ENCODE measurements at places on chromosomes 13 and 19.
A peak's percentile ranks its signal among the peaks of the same experiment; 100 is the strongest.

DNA sequence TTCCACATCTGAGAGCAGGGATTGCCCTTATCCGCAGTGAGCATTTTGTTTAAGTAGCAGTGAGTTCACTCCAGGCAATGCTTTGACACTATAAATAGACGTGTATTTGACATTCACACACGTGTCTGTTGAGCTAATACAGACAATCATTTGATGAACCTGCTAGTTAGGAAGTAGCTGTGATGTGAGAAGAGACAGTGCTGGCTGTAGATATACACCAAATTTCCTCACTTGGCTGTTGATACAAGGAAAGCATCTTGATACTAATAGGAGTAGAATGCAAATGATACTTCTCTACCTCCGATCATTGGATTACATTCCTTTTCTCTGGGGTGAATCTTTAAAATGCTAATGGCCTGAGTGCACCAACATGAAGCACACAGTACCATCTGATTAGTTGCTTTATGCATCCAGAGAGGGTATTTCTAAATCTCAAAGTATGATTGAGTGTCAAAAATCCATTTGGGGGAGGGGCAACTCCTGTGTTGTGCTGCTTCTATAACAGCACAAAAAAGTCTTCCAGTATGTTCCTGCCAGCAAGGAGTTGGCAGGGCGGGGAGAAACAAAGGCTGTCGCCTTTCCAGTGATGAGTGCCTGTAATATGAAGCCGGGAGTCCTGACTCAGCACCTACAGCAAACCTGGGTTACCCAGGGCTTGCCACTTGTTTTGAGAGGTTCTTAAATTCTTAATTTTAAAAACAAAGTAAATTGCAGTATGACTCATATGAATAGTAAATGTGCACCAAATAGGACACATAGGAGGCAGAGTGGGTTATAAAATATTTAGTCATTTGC lies 7.0 kb downstream of the CUL4A start:
- peak; percentile 10 for DNase-seq

GRCh38 chr13:95643571-95643935 lies 953 bp downstream of the DZIP1 start:
- no peak for DNase-seq

- no peak for DNase-seq
Measured at GRCh38 chr13:99419591-99420243, 81.6 kb upstream of the TM9SF2 start.

DNA sequence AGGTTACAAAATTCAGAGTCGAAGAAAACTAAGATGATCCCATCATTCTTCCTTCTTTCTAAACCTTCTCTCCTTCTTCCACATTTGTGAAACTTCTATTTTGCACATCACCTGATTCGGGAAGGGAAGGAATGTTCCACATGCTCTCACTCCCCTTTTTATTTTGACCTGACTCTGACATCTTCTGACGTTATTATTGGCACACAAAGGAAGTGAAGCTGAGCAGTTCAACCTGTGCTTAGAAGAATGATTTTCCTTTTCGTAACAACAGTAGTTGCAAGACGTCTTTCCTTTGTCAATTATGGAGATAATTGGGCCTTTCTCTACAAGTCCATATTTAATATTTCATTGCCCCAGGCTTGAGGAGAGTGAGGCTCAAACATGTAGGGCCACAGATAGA lies 18.0 kb downstream of the FAM124A start:
- DNase-seq = no peak

DNA sequence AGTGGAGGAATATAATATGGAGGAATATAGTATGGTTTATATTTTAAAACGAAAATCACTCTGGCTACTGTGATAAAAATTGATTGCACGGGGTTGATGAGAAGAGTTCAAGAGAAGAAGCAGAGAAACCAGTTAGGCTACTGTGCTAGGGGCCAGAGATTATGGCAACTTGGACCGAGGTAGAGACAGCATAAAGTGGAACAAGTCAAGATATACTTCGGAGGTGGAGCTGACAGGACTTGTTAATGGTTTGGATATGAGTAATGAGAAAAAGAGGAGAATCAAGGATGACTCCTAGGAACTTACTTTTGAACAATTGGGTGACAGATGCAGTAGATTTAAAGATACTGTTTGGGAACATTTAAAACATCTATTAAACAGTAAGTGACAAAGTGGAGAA lies 6.6 kb upstream of the WDFY2 start:
- no peak for DNase-seq
